CD14-positive monocyte (primary cell): ENCODE measurements at places on chromosomes 5 and 9.
A peak's percentile ranks its signal among the peaks of the same experiment; 100 is the strongest.

DNA sequence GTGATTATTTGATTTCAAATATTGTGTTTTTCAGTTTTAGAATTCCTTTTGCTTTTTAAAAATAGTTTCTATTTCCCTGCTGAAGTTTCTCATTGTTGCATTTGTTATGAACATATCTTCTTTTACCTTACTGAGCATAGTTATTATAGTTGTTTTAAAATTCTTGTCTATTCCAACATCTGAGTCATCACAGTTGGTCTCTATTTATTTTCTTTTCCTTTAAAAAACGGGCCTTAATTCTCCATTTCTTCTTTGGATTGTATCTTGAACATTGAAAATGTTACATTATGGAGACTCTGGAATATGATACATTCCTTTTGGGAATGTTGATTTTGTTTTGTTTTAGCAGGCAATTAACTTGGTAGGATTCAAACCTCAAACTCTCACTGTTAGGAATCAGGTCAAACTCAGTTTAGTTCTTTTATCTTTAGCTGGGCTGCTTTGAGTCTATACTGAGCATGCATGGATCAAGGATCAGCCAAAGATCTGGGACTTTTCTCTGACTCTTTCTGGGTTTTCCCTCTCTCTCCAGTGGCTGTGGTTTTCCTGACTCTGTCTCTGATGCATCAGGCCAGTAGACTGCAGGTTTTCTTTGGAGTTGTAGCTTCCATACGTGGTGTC lies 70.3 kb downstream of the TEK start:
- DNase-seq: no peak

DNA sequence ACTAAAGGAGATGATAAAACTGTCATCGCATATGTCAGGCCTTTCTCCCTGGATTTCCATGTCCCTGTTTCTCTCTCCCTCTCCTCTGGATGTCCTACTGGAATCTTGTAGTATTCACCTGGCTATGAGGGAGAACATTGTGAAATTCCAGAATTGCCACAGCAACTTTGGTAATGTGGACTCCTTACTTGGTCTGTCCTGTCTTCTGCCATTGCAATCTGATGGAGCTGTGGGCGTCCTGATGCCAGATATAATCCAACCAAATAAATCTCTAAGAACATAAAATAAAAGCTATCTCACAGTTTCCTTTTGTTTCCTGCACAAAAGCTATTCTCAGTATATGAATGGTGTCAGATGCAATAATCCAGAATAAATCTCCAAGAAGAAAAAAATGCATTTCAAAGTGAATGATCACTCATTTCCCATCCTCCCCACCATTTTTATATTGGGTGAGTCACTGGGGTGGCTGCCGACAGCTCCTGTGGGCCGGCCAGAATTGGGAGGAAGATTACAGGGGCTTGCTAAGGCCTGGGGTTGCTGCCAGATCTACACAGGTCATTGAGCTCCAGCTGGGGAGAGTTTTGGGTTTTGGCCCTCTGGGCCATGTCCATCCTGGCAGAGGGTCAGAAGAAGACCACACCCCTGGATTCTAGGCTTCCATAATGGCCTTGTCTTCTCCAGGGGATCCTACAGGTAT lies 160.7 kb upstream of the PITX1 start:
- no peak for DNase-seq

DNA sequence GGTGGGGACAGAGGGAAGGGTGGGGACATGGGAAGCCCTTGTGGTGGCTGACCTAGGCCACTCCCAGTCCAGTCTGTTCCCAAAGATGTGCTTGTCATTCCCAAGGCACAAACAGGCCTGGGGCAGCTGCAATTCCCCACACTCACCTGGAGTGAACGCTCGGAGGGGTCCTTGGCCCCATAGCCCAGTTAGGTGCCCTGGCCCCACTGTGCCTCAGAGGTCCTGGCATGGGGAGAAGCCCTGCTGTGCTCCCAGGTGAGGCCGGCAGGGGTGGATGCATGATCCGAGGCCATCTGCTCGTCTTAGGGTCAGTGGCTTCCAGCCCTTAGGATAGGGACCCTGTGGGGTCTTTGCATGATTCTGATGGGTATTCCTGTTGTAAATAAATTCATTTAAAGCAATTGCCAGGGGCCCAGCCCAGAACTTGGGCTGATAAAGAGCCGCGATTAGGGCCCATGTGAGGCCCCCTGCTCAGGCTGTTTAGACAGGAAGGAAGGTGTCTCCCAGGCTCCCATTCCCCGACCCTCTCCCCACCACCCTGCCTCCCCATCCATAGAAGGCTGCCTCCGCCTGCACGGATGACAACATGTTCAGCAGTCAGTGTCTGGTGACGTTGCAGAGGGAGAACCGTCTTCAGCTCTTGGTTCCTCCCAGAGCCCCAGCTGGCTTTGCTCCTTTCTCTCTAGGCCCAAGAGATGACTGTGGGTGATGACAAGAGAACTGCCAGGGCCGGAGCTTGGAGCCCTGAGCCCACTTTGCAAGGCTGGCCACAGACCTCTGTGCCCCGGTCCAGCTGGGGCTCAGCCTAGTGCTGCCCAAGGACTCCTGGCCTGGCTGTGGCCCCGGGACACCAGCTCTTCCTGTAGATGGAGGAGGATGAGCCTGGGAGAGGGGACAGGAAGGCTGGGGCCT lies 28.4 kb upstream of the IRX4 start:
- DNase-seq: no peak

- DNase-seq: no peak
These were observed 103.0 kb downstream of the PCSK1 start for GRCh38 chr5:96329886-96330529.

- no peak for DNase-seq
These were observed 10.5 kb downstream of the IRX2 start for GRCh38 chr5:2740876-2741555.

GRCh38 chr5:10689391-10690081 lies 71.5 kb downstream of the DAP start:
- DNase-seq: peak; percentile 19

DNA sequence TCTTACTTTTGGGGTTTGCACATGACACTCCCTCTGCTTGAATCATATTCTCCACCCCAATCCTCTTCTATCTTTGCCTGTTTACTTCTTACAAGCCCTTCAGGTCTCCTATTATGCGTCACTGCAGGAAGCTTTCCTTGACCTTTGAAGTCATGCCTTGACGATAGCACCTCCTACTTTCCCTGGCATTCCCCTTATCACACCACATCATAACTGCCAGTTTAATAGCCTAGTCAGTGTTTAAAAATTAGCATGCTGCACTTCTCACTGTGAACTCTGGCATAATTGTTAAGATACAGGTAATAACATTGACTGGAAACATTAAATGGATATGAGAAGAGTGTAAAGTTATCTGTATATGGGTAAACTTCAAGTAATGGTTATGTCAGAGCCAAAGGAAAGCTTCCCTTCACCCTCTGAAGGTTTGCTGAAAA lies 37.1 kb upstream of the CEP120 start:
- no peak for DNase-seq

DNA sequence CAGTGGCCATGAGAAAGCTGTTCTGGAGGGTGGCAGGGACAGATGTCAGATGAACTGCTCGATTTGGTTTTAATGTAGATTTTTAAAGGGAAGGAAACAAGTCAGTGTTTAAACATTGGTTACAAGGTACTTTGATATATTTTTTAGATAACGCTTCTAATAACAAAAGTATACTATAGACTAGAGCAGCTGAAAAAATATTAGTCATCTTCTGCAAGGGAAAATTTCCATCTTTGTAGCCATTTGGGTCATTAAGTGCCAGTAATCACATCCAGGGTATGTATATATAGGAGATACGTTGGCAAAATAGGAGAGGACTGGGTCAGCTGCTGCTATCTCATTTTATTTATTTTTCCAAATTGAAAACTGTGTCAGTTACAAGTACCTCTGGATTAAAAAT lies 69.0 kb downstream of the SV2C start:
- no peak for DNase-seq

DNA sequence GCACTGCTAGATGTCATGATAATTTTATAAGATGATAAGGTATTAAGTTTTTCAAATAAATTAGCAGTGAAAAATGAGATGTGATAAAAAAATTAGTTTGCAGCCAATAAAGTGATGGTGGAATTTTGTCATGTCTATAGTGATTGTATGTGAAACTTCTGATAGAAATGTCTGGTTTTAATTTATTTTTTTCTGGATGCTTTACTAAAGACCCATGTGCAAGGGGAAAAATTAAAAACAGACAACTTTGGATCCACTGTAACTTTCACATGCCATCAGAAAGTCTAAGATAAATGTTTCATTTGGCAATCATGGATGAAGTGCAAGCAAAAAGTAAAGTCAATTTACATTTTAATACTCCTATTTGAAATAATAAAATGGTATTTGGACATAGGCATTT lies 4.4 kb upstream of the NDUFS4 start:
- no peak for DNase-seq

DNA sequence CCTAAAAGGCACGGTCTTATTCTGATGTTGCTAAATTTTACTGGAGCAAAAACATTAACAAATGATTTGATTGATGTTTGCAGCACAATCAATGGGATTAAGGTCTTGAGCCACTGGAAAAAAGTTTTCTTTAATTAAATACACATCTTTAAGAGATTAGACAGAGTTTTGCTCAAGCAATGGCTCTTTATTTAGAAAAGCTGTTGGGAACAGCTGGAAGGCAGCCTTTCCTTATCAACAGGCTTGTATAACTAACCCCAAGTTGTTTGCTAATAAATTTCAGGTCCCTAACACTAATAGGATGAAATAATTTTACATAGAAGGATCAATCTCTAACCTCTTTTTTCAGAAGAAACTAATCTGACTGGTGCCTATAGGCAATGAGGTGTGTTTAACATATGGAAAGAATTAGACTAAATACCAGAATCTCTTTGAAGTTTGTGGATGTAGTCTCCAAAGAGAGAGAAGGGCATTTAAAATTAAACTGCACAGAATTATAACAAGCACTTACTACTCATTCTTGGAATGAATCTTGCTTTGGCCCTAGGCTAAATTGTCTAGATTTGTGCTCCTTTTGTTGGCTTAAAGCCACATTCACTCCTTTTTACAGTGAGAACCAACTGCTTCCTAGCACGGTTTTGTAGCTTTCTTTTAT lies 67.3 kb upstream of the TNFAIP8 start:
- DNase-seq: no peak

GRCh38 chr9:136545692-136545964 lies 220 bp downstream of the NOTCH1 start:
- DNase-seq: no peak

DNA sequence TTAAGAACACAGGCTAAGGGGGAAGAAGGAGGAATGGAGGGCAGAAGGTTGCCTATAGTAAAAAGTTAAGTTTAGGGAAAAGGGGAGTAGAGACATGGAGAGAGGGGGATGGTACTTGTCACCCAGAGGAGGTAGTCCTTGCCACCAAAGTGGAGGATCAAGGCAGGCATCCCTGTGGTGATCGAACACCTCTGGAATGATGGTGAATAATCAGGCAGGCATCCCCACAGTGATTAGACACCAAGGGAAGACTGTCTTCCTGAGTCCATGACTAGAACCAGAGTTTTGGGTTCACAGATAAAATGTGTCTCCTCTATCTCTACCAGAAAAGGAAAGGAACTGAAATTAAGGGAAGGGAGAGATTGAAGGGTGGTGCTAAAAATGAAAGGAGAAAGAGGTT lies 19.2 kb upstream of the HMGCS1 start:
- DNase-seq: no peak

DNA sequence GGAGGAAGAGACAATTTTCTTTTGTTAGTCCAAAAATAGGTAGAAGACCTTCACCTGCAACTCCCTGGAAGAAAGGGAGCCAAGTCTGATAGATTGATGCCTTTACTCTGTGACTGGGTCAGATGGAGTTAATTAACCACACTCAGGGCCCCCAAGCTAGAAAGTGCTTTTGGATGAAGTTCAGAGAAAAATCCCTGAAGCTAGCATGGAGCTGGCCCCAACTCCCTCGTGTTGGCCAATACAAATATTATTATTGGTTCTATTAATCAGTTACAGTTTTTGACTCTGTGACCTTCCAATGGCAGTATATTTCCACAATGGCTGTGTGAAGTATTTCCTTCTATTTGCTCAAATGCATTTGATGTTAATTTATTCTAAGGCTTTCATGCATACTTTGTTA lies 1753.5 kb downstream of the EFNA5 start:
- no peak for DNase-seq

DNA sequence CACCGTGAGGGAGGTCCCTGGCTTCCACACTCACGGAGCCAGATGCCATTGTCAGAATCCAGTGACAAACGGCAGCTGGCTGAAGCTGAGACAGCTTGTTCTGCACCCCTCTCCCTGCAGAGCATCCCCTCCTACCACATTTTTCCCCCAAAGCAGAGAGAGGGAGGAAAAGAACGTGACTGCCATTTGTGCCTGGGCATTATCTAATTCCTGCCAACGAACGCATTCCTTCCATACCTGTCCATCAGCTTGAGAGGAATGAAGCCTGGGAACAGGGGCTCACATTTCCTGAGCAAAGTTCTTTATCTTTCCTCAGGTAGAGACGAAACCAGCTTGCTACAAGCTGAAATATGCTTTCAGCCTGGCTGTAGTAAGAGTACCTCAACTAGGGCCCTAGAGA lies 175.4 kb downstream of the SLIT3 start:
- no peak for DNase-seq

- DNase-seq: no peak
These were observed 130.4 kb downstream of the DAB2IP start for GRCh38 chr9:121781701-121782464.

- no peak for DNase-seq
These were observed 301.3 kb upstream of the IRX4 start for GRCh38 chr5:2184026-2184366.

GRCh38 chr5:167819406-167819805 lies 472.0 kb upstream of the WWC1 start:
- peak; percentile 44 for DNase-seq

DNA sequence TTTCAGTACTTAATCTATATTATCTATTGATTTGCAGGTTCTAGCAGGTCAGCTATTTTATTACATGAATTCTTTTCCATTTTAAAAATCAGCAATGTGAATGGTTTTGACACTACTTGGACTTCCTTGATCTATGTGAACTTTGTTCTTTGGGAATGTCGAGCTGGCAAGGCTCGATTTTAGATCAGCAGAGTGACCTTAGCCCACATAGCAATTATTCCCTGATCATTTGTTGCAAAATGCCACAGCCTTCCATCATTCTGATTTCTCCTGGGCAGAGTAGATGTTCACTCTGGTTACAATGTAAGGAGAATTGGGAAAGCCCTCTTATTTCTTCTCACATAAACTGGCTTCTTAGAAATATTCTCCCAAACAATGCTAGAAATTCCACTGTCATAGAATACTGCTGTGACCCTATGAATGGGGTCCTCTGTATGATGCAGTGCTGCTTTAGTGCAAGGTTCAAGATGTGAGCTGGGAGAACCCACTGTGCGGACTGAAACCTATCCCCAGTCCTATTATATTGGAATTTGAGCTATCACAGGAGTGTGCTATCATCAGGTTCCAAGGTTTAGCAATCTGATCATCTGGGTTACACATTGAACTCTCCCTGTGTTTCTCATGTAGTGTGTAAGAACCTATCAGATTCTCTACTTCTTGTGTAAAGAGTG lies 15.7 kb upstream of the GDA start:
- DNase-seq: no peak
